ENCODE measurements at places on chromosomes 2 and 18.

GRCh38 chr2:241858206-241859016 is at the start of gene PDCD1:
Gene PDCD1, minus strand, starts transcription at chr2:241858894. Its CDS starts 56 bp downstream, at chr2:241858838.
- DNase-seq, result peak; percentile 73

- DNase-seq, result no peak
Measured at GRCh38 chr2:69077252-69077950, 64.4 kb downstream of the ANTXR1 start.

GRCh38 chr2:176477336-176477735 is 208.1 kb downstream of the MTX2 start:
- DNase-seq, result no peak

DNA sequence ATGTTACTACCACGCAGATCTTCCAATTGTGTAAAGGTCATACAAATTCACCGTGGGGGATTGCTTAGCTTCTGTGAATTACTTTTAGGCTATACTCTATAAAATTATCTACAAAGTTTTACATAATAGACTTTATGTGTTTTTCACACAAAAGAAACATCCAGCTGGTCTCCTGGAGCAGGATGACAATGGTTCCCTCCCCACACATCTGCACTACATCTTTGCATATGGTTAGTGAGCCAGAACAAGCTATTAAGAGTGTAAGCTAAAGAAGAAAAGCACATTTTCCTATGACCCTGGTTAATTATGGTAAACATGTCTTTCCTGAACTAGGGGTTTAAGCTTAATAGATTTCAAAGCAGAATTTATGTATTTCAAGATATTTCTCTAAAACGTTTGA is 295.1 kb downstream of the ASXL3 start:
- DNase-seq, result no peak

GRCh38 chr2:29802986-29803385 is 118.4 kb downstream of the ALK start:
- DNase-seq, result no peak

- no peak for DNase-seq
Measured at GRCh38 chr2:211302676-211303075, 746.3 kb downstream of the CPS1 start.

DNA sequence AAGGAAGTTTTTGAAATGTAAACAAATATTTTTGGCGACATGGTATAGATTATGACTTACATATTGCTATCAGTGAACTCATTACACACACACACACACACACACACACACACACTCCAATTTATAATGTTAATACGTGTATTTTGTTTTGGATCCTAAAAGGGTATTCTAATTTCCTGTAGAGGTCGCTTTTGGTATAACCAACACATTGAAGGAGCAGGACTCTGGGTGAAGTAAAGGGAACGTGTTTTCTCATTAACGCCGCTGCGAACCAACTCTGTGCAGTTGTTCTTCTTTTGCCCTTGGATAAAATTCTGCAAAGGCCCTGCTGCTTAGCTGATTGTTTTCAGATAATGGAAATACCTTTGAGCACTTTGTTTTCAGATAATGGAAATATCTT is 190.4 kb downstream of the PMAIP1 start:
- no peak for DNase-seq

DNA sequence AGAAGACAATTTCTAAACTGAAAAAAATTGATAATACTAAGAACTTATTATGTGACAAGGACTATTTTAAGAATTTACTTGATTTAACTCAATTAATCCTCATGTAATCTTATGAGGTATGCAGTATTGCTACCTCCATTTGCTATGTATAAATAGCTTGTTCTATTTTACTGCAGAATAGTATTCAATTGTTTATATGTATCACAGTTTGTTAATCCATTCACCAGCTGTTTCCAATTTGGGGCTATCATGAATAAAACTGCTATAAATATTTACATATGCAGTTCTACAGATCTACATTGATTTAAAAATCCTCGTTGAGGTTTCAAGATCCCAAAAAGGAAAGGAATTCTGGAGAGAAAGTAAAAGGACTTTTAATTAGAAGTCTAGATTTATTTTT is 54.8 kb upstream of the DOCK10 start:
- no peak for DNase-seq

- no peak for DNase-seq
Measured at GRCh38 chr18:11199477-11199876, 50.1 kb upstream of the PIEZO2 start.

DNA sequence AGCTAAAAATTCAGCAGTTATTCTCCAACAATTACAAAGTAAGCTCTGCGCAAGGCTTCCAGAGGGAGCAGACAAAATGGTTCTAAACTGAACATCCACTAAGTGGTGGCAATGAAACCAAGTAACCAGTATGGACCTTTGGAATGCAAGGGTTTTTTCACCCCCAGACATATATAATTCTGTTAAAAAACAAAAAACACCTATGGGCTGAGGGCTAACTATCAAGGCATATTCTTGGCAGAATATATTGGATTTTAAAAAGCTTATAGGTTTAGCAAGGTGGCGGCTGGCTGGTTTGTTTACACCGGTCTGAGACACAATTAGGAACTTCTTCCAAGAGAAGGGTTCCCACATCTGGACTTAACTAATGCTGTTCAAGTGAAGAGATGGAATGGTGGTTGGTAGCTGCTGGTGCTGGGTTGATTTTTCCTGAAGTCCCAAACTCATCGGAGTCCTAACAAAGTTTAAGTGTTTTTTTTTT is 2.8 kb downstream of the ZFP36L2 start:
- no peak for DNase-seq

- DNase-seq, result no peak
Measured at GRCh38 chr18:32060026-32060425, 31.6 kb upstream of the RNF138 start.

GRCh38 chr2:239946864-239947728 is 78.0 kb downstream of the NDUFA10 start:
- DNase-seq, result no peak

DNA sequence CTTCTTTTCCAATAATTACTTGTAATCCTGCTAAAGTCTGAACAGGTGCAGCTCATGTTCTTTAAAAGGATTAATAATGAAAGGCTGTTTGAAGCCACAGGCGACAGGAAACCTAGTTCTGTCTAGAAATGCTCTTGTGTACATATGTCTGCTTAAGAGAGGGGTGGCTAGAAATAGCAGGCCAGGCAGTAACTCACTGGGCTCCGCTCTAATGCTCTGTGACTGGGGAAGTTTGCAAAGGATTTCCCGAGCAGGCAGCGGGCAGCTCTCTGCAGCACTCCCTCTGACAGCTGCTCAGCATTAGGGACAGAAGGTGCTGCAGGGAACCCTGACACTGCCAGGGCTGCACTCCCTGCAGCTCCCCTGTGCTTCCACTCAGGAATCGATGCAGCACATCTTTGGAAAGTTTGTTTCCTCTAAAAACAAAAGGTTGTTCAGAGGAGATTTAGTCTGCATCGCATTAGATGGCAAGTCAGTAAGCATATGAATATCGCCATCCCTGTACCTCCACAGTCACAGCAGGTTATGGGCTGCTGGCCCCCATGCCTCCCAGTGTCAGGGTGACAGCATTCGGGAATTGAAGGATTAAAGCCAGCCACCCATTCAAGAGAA is 33.1 kb upstream of the TTC39C start:
- DNase-seq, result no peak

- DNase-seq, result no peak
Measured at GRCh38 chr2:51344886-51345285, 313.0 kb upstream of the NRXN1 start.

DNA sequence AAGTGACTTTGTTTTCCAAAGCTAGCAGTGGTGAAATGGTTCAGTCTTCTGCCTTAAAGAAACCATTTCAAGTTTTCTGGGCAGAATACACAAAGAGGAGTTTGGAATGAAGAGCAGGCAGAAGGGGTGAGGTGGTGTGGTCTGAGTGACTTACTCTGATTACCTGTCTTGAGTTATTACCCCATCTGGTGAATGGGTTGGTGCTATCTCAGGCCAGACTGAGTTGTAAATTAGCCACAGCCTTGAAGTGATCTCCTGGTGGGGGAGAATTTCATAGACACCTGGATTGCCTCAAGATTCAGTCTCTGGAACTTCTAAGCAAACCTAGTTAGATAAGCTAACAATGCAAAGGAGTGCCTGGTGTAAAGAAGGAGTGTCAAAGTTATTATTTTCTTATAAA is 983.5 kb upstream of the NXPH2 start:
- no peak for DNase-seq

DNA sequence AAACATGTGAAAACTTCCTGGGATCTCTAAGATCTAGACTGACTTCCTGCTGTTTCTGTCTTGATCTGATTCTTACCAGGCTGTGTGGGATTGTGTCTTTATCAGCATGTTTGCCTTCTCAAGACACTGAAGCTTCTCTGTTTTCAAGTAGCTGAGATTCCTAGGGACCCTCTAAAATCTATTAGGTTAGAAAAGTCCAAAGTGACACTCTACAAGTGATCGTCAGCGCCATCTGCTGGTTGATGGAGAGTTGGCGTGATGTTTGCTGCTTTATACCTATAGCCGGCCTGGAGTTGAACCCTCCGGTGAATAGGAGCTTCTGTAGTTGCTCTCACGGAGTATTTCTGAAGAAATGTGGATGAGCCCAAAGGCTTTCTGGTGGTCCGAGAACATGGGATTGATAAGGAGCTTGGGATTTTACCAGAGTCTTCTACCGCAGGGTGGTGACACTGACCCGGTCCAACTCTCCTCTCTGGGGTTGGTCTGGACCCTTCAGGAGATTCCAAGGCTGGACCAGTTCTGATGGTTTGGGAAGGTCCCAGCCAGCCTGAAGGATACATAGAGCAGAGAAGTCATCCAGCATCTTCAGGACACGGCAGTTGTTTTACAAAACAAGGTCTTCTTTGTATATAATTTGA is 96.0 kb upstream of the TTC39C start:
- peak; percentile 79 for DNase-seq

GRCh38 chr2:188659656-188660406 is 314.3 kb upstream of the COL3A1 start:
- DNase-seq, result no peak

- DNase-seq, result no peak
Measured at GRCh38 chr2:72927619-72928550, 10.6 kb downstream of the EMX1 start.

DNA sequence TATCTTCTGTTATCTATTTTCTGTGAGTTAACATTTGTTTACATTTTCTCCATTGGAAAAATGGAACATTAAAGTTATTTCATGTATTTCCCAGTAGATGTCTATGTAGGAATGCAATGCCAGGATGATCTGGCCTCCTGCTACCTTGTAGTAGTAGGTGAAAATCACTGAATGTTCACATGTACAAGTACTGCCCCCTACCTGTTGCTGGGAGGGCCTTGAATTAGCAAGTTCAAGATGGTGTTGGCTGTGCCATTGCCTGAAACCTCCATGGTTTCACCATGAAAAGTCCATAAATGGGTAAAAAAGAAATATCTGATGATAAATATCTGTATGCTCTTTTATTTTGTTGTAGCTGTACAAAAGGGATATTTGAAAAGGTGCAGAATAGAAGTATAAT is 30.7 kb downstream of the XRCC5 start:
- DNase-seq, result no peak

GRCh38 chr2:133506996-133507395 is 61.3 kb downstream of the NCKAP5 start:
- DNase-seq, result no peak

GRCh38 chr2:2238726-2239269 is 92.3 kb downstream of the MYT1L start:
- DNase-seq, result no peak

DNA sequence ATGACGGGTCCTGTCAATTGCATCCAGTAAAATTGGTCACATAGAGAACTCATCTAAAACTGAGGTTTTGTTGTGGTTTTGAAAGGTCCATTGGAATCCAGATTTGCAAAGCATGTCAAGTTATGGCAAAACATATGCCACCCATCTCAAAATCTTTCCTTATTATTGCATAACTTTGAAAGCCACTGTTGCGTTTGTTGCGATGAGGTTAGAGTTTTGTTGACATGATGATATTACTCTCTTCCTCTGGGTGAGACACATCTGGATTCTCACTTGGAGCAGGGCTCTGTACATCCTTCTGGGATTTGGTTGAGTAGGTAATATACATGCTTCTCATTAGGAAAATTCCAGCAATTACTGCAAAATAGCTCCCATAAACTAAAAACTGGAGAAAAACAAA is 20.6 kb downstream of the SCYGR5 start:
- no peak for DNase-seq

GRCh38 chr18:30970196-30970816 is 72.2 kb downstream of the DSC3 start:
- no peak for DNase-seq

DNA sequence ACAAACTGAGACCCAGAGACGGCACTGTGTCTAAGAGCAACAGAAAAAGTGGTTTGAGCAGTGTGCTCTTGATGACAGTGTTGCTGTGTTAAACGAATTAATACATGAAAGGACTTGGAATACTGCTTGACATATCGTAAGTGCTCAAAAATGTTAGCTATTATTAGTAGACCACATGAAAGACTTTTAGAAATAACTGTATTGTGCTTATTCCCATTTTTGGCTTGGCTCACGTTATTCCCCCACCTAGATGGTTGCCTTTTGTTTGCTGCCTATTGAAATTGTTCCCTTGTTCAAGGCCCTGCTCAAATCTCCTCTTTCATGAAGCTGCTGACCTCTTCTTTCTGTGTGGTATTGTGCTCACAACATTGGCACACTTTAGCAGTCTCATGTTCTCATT is 27.8 kb upstream of the C2orf74 start:
- no peak for DNase-seq

DNA sequence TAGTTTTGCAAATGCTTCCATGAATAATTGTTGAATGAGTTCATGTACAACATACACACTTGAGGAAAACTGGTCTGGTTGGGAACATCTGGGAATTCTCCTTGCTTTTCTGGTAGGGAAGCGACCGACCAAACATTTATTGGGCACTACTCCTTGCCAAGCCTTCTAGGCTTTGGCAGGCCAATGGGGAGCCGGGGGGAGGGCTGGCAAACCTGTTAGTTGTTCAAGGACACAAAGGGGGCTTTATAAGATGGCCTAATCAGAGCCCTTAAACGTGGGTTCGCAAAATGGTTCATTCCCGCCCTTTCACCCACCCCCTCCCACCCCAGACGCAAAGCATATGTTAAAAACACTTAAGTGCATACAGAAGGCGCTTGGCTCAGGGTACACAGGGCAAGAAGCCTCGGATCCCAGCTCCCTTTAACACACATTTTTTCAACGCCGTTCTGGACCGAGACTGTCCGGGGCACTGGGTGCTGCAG is 844 bp upstream of the VSNL1 start:
- DNase-seq, result no peak

DNA sequence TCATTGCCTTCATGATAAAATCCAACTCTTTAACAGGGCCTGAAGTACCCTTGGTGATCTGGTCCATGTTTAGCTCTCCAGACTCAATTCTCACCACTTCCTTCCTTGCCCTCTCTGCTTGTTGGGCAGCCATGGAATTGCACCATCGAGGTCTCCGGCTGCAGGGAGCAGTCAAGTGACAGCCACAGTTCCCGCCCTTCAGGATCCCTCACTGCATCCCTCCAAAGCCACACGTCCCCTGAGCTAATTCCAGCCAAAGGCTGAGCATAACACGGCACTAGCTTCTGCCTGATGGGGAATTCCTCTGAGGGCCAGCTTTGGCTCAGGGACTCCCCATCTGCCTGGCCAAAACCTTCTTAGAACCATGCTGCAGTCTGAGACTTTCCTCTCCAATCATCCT is 47.4 kb upstream of the SLC1A4 start:
- DNase-seq, result no peak

- DNase-seq, result no peak
Measured at GRCh38 chr2:237118025-237118424, 32.3 kb downstream of the COPS8 start.

All from stimulated activated CD8-positive, alpha-beta memory T cell treated with anti-CD3 and anti-CD28 coated beads, Interleukin-4, amount 100 ng/mL, for 4 hours (primary cell).